Activated CD4-positive, alpha-beta T cell treated with anti-CD3 and anti-CD28 coated beads, Interleukin-2, amount 10 ng/mL, durations not matched to agents 7 days and 5 days (primary cell): ENCODE measurements at places on chromosomes 16 and 17.

- no peak for DNase-seq
Measured at GRCh38 chr17:57433452-57433851, 177.1 kb downstream of the MSI2 start.

GRCh38 chr16:2858245-2859025 lies 465 bp upstream of the PRSS22 start:
- DNase-seq = no peak

DNA sequence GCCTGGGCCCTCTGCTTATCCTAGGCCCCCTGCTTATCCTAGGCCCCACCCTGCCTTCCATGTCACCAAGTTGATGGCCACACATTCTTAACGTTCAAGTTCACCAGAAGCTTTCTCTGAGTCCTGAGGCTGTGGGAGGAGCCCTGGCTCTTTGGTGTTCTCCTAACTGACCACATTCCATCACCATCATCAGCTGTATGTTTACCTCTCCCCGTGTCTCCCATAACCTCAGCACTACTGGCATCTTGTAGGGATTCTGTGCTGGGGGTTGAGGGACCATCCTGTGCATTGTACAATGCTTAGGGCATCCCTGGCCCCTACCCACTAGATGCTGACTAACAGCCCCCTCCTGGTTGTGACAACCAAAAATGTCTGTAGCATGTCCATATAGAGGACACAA lies 99.3 kb downstream of the NDE1 start:
- no peak for DNase-seq

GRCh38 chr16:9602189-9602588 lies 510.7 kb downstream of the HAPSTR1 start:
- no peak for DNase-seq

DNA sequence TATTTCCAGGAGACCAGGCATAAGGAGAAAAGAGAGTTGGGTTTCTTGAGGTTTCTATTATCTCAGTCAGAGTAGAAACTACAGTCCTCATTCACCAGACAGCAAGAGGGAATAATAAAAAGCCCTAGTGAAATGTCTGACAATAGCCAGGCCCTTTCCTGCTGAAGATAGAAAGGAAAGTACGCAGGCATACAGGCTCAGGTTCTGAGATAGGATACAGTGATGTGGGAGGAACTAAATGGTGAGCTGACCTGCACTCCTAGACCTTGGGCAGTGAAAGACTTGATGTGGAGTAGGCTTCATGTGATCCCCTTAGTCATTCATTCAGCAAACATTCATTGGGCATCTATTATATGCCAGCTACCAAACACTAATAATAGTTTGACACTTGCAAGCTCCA lies 14.9 kb downstream of the ZNF821 start:
- no peak for DNase-seq

DNA sequence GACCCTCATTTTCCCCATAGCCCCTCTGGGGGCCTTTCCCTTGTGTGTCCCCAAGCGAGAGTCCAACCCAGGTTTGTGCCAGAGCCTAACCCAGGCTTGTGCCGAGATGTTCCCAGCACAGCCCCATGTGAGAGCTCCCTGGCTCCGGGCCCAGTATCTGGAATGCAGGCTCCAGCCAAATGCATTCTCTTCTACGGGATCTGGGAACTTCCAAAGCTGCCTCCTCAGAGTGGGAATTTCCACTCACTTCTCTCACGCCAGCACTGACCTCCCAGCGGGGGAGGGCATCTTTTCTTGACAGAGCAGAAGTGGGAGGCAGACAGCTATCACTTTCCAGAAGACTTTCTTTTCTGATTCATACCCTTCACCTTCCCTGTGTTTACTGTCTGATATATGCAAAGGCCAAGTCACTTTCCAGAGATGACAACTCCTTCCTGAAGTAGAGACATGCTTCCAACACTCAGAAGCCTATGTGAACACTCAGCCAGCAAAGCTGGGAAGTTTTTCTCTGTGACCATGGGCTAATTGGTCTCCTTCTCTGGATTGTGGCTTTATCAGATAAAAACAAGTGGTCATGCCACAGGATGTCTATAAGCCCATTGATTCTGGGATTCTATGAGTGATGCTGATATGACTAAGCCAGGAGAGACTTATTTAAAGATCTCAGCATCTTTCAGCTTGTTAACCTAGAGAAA lies 2.5 kb upstream of the CCL2 start:
- DNase-seq = no peak

GRCh38 chr16:12901204-12901596 lies 198 bp upstream of the SHISA9 start:
- DNase-seq = no peak

DNA sequence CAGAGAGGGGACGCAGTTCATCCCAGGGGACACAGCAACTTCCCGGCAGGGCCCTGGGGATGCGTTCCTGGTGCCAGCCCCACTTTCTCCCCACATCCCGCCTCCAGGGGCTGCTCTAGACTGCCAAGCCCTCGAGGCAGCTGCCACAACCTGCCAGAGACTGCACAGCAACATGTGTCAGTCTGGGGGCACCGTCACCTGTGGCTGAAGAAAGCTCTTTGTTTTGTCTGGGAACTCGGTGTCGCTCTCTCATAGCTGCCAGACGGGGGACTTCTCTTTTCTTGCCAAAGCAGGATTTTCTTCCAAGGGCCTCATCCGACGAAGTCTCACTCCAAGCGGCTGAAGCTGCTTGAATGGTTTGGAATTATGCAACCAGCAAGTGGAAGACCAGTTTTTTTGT lies 43.7 kb downstream of the COTL1 start:
- DNase-seq = no peak

- DNase-seq = no peak
Measured at GRCh38 chr16:87801679-87802259, 36.0 kb upstream of the KLHDC4 start.

GRCh38 chr16:22670551-22671041 lies 143.4 kb upstream of the HS3ST2 start:
- DNase-seq = peak; percentile 28

GRCh38 chr16:84759061-84759460 lies 59.3 kb downstream of the USP10 start:
- DNase-seq = no peak

- DNase-seq = no peak
Measured at GRCh38 chr16:53561101-53561888, 58.3 kb upstream of the AKTIP start.

- no peak for DNase-seq
Measured at GRCh38 chr16:88642881-88643643, 4.7 kb downstream of the IL17C start.

- no peak for DNase-seq
Measured at GRCh38 chr16:4486126-4486893, 10.1 kb downstream of the HMOX2 start.

DNA sequence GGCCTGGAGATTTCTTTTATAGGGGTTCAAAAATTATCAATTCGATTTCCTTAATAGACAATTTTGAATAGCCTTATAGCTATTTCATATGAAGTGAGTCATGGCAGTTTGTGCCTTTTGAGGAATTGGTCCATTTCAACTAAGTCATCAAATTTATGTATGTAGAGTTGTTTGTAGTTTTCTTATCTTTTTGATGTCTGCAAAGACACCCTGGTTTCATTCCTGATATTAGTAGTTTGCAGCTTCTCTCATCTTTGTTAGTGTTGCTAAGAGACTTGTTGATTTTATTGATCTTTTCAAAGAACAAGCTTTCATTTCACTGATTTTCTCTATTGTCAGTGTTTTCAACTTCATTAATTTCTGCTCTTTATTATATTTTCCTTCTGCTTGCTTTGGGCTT lies 44.2 kb downstream of the N4BP1 start:
- DNase-seq = no peak

GRCh38 chr17:17139972-17140589 lies 66.1 kb downstream of the PLD6 start:
- DNase-seq = no peak

GRCh38 chr16:11302977-11303376 lies 21.8 kb upstream of the PRM1 start:
- DNase-seq = no peak

DNA sequence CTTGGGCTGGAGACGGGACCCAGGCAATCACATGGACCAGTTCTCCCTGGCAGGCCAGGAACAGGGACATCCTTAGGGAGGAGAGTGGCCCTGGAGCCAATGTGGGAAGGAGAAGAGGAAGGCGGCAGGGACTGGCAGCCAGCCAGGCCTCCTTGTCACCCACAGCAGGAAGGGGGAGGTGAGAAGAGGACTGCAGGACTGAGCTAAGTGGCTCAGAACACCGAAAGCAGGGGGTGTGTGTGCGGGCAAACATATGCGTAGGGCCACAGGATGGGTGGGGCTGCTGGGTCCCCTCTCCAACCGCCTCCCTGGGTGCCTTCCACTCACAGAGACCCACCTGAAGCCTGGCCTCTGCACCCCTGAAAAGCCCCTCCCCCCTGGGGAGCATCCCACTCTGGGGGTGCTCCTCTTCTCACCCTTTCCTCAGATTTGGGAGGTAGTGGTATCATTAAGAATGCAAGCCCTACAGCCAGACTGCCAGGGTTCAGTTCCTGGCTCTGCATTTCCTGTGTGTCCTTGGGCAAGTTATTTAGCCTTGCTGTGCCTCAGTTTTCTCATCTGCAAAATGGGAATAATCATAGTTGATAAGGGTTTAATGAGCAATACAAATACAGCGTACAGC lies 8.1 kb downstream of the PNMT start:
- DNase-seq = peak; percentile 70

DNA sequence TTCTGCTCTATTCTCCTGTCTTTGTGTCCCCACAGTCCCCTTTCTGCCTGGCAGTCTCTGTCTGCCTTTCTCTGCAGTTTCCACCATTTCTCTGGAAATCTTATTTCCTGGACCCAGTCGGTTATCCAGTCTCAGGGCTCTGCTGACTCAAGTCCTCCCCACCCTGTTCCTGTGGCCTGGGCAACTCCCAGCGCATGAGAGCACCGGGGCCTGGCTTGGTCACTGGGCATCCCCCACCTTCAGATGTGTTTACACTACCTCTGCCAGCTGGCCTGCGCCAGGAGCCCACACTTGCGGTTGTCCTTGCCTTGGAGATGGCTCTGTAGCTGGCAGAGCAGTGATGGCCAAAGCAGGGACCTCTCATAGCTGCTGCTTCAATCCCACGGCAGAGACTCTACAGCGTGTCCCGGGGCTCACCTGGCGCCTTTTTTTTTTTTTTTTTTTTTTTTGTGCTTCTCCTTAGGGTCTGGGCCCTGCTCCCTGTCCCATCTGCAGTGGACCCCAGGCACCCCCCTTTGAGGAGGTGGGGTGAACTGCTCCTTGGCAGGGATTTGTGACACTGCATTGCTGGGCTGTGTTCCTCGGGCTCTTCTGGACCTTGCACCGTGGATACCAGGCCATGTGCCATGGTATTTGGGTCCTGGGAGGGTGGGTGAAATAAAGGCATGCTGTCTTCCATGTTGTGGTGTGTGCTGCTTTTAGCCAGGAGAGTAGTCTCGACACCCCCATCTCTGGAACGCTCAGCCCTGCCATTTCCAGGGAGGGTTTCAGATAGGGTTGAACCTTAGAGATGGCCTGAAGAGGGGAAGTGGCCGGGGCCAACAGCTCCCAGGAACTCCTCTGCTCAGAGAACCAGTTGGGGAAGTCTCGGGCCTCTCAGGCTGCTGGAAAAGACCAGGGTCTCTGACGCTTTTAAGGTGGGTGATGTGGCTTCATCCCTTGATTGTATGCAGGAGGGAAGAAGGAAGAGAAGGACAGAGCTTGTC lies 17.5 kb downstream of the GUCY2D start:
- no peak for DNase-seq

DNA sequence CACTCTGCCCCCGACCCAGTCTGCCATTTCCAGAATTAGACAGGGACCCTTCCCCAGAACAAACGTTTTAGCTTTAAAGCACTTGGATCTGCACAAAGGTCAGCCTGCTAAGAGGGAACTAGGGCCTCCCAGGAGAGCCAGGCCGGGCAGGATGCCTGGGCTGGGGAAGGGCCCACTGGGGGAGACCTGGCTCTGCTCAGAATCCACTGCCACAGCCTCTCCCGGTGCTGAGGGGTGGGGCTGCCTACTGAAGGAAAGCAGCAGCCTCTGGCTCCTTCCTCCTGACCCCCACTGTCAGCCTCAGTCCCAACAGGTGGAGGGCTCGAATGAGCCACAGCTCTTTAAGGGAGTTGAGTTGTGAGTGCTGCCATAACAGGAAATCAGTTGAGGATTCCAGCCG lies 1.7 kb downstream of the YBX2 start:
- DNase-seq = no peak

- DNase-seq = no peak
Measured at GRCh38 chr16:57840833-57841232, 38.5 kb upstream of the KIFC3 start.

- DNase-seq = no peak
Measured at GRCh38 chr17:34401165-34401564, 38.1 kb upstream of the CCL1 start.

DNA sequence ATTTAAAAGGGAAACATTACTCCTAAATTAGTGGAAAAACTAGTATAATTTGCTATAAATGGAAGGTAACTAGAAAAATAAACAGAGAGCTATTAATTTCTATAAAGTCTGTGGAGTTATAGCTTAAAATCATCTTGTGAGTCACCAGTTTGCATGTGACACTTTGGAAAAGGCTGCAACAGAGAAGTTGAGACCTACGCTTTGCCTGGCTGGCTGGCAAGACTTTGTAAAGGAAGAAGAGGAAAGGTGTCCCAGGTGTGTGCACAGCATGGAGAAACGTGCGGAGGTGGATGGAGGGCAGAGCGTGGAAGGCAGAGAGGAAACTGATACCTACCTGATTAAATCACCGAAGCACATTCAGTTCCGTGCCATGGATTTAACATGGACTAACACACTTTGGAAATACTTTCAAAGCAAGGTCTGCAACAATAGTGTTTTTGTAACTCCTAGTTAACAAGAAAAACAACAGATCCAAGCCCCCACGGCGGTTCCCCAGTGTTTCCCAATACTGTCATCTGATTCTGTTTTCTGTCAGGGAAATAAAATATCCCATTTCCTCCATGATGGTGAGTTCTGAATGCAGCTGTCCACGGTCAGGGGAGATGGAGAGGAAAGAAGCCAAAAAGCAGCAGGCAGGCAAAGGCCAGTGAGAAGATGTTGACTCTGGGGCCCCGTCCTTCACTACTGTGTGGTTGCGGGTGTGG lies 134.8 kb downstream of the XYLT1 start:
- DNase-seq = no peak

GRCh38 chr17:79174905-79175856 lies 100.6 kb downstream of the ENGASE start:
- no peak for DNase-seq

DNA sequence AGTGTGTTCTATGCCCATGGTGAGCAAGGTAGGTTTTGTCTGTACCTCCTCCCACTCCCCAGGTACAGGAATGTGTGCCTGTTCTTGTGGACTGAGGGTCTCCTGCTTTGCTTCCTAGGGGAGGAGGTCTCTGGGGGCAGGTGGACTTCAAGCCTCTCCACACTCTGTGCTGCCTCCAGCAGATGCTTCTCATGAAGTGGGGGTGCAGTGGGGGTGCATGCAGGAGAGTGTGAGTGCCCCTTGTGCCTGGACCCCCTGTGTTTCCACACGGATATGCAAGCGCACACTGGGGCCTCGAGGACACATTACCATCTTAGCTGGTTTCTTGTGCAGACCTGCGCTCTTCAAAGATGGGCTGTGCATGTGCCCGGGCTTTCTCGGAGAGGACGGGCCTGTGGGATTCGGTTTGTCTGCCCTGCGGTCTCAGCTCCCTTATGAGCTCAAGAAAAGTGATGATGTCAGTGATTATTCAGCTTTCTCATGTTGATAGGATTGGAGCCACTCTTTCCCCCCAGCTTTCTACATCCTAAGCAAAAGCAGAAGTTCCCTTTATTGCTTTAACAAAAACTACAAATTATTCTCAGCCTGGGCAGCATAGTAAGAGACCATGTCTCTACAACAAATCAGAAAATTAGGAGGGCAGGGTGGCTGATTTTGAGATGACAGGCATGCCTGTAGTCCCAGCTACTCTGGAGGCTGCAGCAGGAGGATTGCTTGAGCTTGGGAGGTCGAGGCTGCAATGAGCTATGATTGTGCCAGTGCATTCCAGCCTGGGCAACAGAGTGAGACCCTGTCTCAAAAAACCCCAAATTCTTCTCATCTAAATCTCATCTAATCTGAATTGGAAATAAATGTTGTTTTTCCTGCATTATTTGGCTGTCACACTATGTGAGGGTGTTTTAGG lies 86.8 kb downstream of the RPTOR start:
- no peak for DNase-seq
